ENCODE measurements at places on chromosomes 2 and 18.

- DNase-seq, result no peak
Observed at GRCh38 chr2:36680012-36680411, 16.5 kb upstream of the VIT start.

DNA sequence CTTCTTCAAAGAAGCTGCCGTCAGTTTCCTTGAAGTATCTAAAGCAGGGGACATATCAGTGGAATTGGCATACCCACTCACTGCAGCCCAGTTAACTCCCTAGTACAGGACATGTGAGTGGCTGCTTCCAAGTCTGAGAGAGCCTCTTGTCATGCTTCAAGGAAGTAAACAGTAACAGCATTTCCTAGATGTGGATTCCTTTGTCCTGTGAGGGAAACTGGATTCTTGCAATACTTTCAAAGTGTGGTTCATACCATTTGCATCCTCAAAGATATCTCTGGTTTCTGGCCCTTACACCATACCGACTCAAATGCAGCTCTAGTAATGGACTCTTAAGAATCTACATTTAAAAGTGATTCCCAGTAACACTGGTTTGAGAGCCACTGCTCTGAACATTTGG lies 87.2 kb downstream of the ESCO1 start:
- no peak for DNase-seq

DNA sequence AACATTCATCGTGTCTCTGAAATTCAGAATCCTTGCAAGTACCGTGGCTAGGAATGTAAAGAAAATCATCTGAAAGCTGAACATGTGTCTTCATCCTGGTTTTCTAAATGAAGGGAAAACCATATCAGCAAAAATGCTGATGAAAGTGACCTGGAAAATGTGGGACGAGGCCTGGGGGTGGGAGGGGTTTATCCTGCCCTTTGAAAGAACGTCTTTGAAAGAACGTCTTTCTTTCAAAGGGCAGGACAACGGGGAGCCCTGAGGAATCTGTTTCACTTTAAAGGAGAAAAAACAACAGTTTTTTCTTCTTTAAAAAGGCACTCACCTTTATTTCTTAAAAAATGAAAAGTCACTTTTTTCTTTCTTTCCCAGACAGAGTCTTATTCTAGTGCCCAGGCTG lies 185.2 kb downstream of the ALPK2 start:
- DNase-seq, result no peak

DNA sequence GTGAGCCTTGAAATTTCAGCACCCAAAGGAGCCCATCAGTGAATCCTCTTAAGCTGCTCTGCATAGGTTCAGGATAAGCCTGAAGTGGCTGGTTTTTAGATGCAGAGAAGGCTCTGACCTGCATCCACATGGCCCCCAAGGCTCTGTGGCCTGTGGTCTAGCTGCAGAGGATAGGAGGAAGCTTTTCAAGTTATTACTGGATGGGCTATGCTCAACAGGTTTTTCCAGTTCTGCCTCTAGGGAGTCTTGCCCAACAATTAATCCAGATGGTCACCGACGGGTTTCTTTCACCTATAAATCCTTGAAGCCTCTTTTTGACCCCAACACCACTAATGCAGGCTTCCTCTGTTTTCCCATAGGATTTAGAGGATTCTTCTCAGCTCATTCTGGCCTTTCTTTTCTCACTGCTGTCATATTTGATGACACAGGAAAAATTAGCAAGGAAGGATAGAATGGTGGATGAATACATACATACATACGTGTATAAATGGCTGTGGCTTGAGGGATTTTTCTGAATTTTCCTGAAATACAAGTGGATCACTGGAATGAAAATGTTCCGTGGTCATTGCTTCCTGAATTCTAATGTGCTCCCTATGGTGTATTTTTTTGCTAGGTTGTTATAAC lies 52.2 kb upstream of the BCL2L11 start:
- no peak for DNase-seq

GRCh38 chr2:72090271-72090720 lies 57.4 kb downstream of the CYP26B1 start:
- no peak for DNase-seq

DNA sequence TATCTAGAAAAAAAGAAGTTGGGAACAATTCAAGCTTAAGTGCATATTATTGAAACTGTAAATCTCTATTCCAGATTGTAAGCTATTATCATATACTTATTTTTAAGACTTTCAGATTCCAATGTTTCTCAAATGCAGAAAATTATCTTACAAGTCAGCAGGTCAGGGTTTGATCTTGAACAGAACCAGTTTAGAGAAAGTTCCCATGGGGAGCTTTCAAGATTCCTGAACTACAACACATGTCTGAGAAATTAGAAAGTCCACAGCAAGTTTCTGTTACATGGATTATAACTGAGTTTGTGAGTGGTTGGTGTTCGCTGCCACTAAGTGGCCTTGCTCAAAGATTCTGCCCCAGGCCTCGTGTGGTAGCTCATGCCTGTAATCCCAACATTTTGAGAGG lies 31.6 kb upstream of the SP3 start:
- DNase-seq, result no peak
